Naive thymus-derived CD8-positive, alpha-beta T cell (primary cell): ENCODE measurements at places on chromosomes 4 and X. TPM values are rescaled to one million over a fixed set of nuclear protein-coding genes. Genes with fewer than 3 reads are reported as not detected.

Gene NPY5R
- polyA plus RNA-seq, result not detected

Gene CLNK
- not detected for polyA plus RNA-seq

Gene ZBED1
- 36.7 TPM for polyA plus RNA-seq

Gene CSN1S1
- not detected for polyA plus RNA-seq

Gene NIPAL1
- not detected for polyA plus RNA-seq

Gene PPBP
- polyA plus RNA-seq, result not detected

Gene GPR34
- 0.40 TPM for polyA plus RNA-seq

Gene RHOH
- polyA plus RNA-seq, result 328 TPM

Gene GLRB
- polyA plus RNA-seq, result not detected

Gene PDZD4
- not detected for polyA plus RNA-seq

Gene SSX4B
- polyA plus RNA-seq, result not detected

Gene GPM6B
- polyA plus RNA-seq, result 0.16 TPM
